ENCODE measurements at places on chromosomes 7 and 10. TPM values are rescaled to one million over a fixed set of nuclear protein-coding genes. Genes with fewer than 3 reads are reported as not detected.

Gene GNGT1
- not detected for total RNA-seq

Gene BCCIP
- total RNA-seq: 34.9 TPM

Gene PRKCQ
- 0.03 TPM for total RNA-seq

Gene MAGI2
- total RNA-seq: 0.23 TPM

Gene RAMP3
- not detected for total RNA-seq

Gene OR2A12
- not detected for total RNA-seq

Gene ZDHHC16
- 48.4 TPM for total RNA-seq

Gene H2BK1
- not detected for total RNA-seq

Gene CCM2
- total RNA-seq: 90.2 TPM

Gene DUSP5
- 27.8 TPM for total RNA-seq

Gene CCDC146
- not detected for total RNA-seq

Gene HOXA2
- 6.6 TPM for total RNA-seq

Gene EMX2
- not detected for total RNA-seq

Gene ATOH7
- not detected for total RNA-seq

Gene NODAL
- total RNA-seq: not detected

Gene SYT15
- not detected for total RNA-seq

Gene WDR86
- total RNA-seq: 1.8 TPM

Gene AP1S1
- 277 TPM for total RNA-seq

Gene SPACDR
- 0.64 TPM for total RNA-seq

Gene KLF14
- not detected for total RNA-seq

Gene IFIT1
- total RNA-seq: 8.3 TPM

Gene MYL10
- total RNA-seq: not detected

Gene SLC18A2
- not detected for total RNA-seq

Gene WDR37
- total RNA-seq: 7.7 TPM

Gene CDK1
- 36.2 TPM for total RNA-seq

Gene GBX1
- not detected for total RNA-seq

Gene CTAGE6
- total RNA-seq: not detected

Gene NKX2-3
- not detected for total RNA-seq

Gene CHST12
- 14.5 TPM for total RNA-seq

Gene ANKRD26
- total RNA-seq: 2.4 TPM

Gene SOSTDC1
- total RNA-seq: 21.1 TPM

Gene CTNNA3
- not detected for total RNA-seq

Gene COL13A1
- total RNA-seq: 0.18 TPM

Gene FKBP6
- total RNA-seq: not detected

Gene ABHD11
- total RNA-seq: 226 TPM

Gene TDRD1
- not detected for total RNA-seq

Gene ZRANB1
- 8.1 TPM for total RNA-seq

Gene ERVW-1
- total RNA-seq: not detected

Gene NRCAM
- 0.61 TPM for total RNA-seq

Gene PLEKHS1
- not detected for total RNA-seq

Gene R3HCC1L
- total RNA-seq: 5.7 TPM

Gene PON1
- 0.78 TPM for total RNA-seq

Gene ACSM6
- not detected for total RNA-seq

Gene THSD7A
- not detected for total RNA-seq

Gene TMEM236
- not detected for total RNA-seq

Gene CRTAC1
- not detected for total RNA-seq

Gene GLI3
- not detected for total RNA-seq

Data from HT-29 (cell line).